ENCODE measurements at places on chromosomes 12 and 14. TPM values are rescaled to one million over a fixed set of nuclear protein-coding genes. Genes with fewer than 3 reads are reported as not detected.

The WSCD2 gene
- 0.10 TPM for total RNA-seq

The ASIC1 gene
- 8.2 TPM for total RNA-seq

The LRRC23 gene
- 5.0 TPM for total RNA-seq

The DAD1 gene
- 302 TPM for total RNA-seq

The PTGES3 gene
- 206 TPM for total RNA-seq

The AQP6 gene
- not detected for total RNA-seq

The IL22 gene
- total RNA-seq: not detected

The RPGRIP1 gene
- not detected for total RNA-seq

The CLEC2B gene
- not detected for total RNA-seq

The OR6C2 gene
- total RNA-seq: not detected

The GLI1 gene
- total RNA-seq: 5.8 TPM

The GPX2 gene
- total RNA-seq: not detected

The STXBP6 gene
- 27.1 TPM for total RNA-seq

The LRRIQ1 gene
- 1.9 TPM for total RNA-seq

The FITM1 gene
- not detected for total RNA-seq

The ZNF891 gene
- 1.2 TPM for total RNA-seq

The ALDH1L2 gene
- total RNA-seq: 69.2 TPM

The TAS2R8 gene
- total RNA-seq: not detected

The GLIPR1L2 gene
- total RNA-seq: 0.25 TPM

The PTPN11 gene
- 128 TPM for total RNA-seq

The HHIPL1 gene
- 1.1 TPM for total RNA-seq

The DUSP6 gene
- 47.8 TPM for total RNA-seq

The TSPAN9 gene
- 39.8 TPM for total RNA-seq

The LBHD2 gene
- total RNA-seq: not detected

The SERPINA9 gene
- 0.22 TPM for total RNA-seq

The ABHD12B gene
- total RNA-seq: not detected

The NDRG2 gene
- 12.6 TPM for total RNA-seq

The UNG gene
- 20.5 TPM for total RNA-seq

The GALNT16 gene
- 6.3 TPM for total RNA-seq

The RFLNA gene
- total RNA-seq: 1.8 TPM

The CLEC2D gene
- total RNA-seq: 4.7 TPM

The ANKS1B gene
- total RNA-seq: 3.0 TPM

The GPD1 gene
- 0.59 TPM for total RNA-seq
